CD4-positive, alpha-beta T cell treated with Interleukin-21 for 1 hour (primary cell): ENCODE measurements at places on chromosomes 7 and 10.

- no peak for DNase-seq
Observed at GRCh38 chr7:135206941-135207391, 4.4 kb downstream of the WDR91 start.

GRCh38 chr10:72819053-72819452 is 74.5 kb upstream of the OIT3 start:
- no peak for DNase-seq

DNA sequence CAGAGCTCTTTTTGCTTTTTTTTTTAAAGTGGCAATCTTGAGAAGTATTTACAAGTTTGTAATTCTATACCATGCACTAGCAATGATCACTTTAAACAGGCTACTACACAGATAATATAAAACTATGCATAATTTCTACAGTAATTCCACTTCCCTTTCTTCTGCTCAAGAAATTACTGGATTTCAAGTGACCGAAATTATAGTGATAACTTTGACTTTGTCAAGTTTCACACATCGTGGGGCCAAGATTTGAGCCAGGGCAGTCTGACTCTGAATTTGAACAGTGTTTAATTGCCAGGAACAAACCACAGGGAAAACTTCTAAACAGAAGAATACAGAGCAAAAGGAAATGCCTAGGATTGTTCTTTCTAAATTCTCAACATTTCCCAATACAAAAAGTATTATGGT is 288.3 kb upstream of the MKLN1 start:
- DNase-seq, result no peak

DNA sequence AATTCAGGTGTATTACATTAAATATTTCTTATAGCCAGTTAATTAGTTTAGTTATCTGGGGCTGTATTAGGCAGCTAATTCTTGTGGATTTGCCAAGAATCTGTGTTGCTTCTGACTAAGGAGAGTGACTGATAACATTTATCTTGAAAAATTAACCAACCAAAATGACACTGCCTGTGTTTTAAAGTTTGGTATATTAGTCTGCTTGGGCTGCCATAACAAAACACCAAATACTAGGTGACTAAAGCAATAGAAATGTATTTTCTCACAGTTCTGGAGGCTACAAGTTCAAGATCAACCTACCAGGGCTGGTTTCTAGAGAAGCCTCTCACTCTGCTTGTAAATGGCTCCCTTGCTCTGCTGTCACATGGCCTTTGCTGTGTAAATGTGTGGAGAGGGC is 12.9 kb downstream of the EXOC4 start:
- no peak for DNase-seq

DNA sequence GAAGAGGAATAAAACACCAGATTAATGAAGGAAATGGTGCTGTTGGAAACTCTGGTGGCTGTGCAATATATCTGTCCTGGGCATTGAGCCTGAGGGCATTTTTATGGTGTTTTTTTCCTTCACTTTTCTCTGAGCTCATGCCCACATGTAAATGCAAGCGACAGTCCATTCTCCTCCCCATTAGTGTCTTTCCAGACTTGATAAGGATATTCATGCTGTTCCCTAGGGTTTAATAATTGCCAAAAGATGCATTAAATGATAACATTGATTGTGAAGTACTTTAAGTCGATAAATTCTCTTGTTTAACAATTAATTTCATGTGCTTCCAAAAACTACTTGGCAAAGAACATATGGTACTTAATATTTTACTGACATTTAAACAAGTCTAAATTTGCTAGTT is 384.7 kb downstream of the MDFIC start:
- DNase-seq, result no peak

DNA sequence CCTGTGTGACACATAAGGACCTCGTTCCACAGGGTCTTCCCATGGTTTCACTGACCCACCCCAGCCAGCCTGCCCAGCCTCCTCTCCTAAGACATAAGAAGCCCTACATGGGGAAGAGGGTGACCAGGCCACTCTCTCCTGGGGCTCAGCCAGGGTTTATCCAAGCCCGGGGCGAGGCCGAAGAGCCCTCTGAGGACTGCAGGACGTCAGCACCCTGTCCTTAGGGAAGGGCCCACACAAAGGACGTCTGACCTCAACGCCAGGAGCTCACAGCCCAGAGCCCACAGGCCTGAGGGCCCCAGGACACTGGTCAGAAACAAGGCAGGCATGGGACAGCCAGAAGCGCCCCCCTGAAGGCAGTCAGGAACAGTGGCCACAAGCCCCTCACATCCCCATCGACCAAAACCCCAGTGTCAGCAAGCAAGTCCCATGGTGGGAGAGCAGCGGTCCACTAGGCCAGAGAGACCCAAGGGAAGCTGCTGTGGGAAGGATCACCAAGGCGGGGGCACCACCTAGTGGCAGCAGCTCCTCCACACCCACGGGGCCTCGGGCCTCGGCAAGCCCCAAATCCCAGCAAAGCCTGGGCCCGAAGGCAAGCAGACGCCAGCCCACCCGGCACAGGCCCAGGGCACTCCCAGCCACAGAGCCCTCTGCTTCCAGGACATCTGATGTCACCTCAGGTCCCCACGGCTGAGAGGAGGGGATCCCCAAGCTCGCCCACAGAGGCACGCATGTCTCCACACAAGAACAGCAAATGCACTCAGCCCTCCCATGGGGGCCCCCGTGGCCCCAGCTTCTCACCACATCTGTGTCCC is 23.4 kb downstream of the MAD1L1 start:
- peak; percentile 39 for DNase-seq

DNA sequence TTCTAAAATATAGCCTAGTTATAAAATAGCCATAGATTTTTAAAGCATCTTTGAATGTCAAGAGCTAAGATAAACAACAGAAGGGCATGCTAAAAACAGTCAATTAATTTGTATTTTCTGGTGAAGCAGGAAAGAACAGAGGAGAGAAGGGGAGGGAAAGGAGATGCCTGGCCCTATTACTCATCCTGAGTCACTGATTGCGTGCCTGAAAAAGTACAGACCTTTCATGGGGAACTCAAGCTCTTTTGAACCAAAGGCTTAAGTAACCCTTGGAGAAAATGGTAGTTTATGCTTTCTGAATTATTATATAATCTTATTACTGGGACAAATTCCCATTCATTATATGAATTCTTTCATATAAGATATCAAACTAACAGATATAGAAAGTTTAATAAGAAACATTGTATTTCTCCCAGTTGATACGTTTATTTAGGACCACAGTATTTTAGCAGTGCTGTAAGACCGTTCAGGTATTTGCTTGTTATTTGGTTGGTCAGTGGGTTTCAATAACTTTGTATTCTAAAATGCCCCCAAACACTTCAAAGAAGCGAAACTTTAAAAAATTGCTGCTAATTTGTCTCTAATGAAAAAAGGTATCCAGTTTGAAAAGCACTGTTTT is 151.3 kb downstream of the HGF start:
- no peak for DNase-seq

- DNase-seq, result no peak
Observed at GRCh38 chr7:116041615-116042014, 11.1 kb upstream of the TFEC start.

DNA sequence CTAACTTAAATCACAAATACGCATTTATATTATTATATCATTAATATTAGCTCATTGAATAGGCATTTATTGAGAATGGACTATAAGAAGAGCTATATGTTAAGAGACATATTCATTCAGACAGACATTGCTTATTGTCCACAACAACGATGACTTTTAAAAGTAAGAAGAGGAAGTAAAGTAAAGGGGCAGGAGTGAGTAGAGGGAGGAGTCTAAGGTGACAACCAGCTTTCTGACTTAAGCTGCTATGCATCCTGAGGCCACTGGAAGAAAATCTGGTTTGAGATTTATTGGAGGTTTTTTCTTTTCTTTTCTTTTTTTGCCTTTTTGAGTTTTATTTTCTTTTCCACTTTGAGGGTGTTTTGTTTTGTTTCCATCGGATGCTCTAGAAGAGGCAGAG is 723.5 kb downstream of the GRM8 start:
- no peak for DNase-seq

GRCh38 chr10:98262571-98262970 is 5.4 kb downstream of the LOXL4 start:
- peak; percentile 12 for DNase-seq

DNA sequence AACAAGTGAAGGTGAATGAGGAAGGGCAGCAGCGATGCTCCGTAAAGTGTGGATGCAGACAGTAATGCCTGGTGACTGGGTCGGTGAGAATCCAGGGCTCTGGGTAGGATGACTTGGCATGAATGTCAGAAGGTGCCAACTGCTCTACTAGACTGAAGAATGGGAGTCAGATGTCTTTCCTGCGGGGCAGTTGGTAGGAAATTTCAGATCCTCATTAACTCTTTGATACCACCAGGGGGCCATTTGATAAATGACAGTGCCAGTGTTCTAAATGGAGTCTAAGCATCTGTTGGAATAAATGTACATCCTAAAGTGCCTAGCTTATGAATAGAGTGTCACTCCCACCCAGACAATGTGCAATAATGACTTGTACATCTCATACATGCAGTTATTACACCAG is 462.0 kb downstream of the GRM8 start:
- DNase-seq, result no peak

GRCh38 chr7:45182856-45183710 is 25.5 kb downstream of the RAMP3 start:
- DNase-seq, result no peak

DNA sequence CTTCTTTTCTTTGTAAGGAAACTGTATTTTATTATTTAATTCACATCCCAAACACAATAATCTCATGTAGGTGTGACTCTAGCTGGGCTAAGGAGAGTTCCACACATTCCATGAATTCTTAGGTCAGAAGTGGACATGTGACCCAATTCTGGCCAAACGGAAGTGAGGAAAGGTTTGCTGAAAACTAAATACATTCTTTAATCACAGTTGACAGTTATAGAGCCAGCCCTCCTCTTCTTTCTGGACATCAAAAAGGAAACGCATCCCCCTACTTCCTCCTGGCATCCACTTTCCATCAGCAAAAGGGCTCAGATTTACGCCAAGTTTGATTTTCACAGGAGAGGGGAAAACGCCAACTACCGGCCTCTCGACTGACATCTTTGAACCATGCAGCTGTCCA is 774.4 kb upstream of the POM121L12 start:
- DNase-seq, result no peak

DNA sequence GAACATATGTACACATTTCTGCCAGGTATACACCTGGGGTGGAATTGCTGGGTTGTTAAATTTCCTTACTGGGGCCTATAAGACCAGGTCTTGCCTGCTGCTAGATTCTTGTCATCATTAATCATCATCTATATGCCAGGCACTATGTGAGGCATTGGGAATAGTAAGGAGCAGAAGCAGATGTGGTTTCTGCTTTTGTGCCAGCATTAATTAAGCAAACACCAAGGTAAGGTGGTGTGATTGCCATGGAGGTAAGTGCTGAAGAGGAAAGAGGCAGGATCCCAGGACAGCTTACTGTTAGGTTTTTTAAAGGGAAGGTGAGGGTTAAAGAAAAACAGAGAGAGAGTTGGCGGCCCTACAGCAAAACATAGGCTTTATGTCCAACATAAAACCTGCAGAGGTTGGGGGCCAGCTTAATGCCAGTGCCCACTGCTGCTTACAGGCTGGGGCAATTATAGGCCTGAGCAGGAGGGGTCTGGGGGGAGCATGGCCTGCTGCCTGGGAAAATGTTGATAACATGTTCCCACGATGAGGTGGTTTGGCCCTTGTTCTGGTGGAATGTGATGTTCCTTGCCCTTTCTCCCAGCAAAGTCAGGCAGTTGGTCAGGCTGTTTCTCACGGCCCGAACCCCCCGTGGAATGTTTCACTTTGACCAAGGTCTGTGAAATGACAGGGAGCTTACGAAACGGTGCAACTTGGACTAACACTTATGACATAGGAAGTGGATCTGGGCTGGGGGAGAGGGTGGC is 93.9 kb downstream of the RBM20 start:
- DNase-seq, result no peak

GRCh38 chr10:120426306-120426705 is 30.7 kb upstream of the PLPP4 start:
- DNase-seq, result no peak

- DNase-seq, result no peak
Observed at GRCh38 chr7:98760201-98760651, 109.6 kb downstream of the TMEM130 start.

DNA sequence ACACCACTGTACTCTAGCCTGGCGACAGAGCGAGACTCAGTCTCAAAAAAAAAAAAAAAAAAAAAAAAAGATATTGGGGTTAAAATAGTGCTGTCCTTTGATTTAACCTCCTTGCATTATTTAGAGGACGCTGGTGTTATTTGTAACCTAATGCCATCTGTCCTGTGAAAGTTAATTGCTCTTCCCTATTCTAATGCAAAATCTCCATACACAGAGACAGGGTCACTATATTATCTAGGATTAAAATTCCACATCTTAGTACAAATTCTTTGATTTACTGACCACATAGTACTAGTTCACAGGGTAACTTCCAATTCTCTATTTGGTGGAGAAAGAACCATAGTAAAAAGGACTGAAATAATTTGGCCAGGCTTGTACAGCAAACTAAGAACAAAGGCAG is 184.2 kb upstream of the STEAP4 start:
- DNase-seq, result no peak

DNA sequence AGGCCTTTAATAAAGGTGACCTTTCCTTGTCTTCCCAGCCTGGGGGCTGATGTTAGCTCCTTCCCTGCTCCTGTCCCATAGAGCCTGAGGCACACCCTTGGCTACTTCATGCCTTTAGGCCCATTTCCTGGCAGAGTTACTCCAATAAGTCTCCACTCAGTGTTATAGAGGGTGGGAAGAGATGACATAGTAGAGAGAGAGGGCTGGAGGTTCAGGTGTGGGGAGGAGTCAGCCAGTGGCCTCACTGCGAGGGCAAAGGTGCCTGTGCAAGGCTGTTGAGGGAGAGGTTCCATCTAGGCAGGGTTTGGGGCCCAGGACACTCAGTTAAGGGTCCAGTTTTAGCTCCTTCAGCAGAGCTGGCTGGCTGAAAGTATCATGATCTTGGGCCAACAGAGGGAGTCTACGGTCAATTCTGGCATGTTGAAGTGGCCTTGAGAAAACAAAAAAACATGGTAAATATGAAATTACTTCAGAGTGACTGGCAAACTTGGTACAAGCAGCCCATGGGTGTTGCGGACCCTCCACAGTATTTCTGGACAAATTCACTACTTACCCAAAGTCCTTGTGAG is 67.9 kb downstream of the ZNF783 start:
- DNase-seq, result no peak

DNA sequence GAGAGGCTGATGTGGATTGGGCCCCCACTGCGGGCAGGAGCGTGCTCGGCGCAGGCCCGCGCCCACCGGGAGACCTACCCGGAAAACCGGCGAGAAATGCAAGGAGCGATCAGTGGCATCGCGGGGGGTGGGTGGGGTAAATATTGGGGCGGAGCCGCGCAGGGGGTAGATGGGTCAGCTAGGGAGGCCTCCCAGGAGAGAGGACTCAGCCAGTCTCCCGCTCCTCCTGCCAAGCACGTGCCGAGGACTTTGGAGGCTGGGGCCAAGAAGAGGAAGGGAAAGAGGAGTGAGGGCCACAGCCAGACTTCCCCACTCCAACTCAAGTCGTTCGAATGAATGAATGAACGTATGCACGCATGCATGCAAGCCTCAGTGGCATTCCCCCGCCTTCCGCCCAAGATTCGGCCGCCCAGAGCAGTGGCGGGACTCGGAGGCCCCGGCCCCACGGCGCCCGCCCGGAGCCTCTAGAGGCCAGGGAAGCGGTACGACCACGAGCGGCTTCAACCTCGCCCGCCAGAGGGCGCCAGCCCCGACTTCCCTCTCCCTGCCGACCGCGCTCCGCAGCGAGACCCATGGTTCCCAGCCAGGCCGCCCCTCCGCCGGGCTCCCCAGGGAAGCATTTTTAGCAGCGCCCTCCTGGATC is 3.6 kb downstream of the NPM3 start:
- DNase-seq, result peak; percentile 80

GRCh38 chr10:119331061-119331460 is 123.7 kb downstream of the GRK5 start:
- DNase-seq, result no peak
